ENCODE measurements at places on chromosomes 13 and 19. TPM values are rescaled to one million over a fixed set of nuclear protein-coding genes. Genes with fewer than 3 reads are reported as not detected.

Gene CARD8
- 71.5 TPM for polyA plus RNA-seq

Gene KLK13
- polyA plus RNA-seq: 0.66 TPM

Gene SERTAD3
- 37.1 TPM for polyA plus RNA-seq

Gene URI1
- 106 TPM for polyA plus RNA-seq

Gene SRRM5
- 0.35 TPM for polyA plus RNA-seq

Gene ERFL
- polyA plus RNA-seq: 0.25 TPM

Gene UBA52
- polyA plus RNA-seq: 857 TPM

Gene INSR
- polyA plus RNA-seq: 23.3 TPM

Gene TUBA3C
- polyA plus RNA-seq: not detected

Gene PRTN3
- polyA plus RNA-seq: 1.6 TPM

Gene TINCR
- 0.39 TPM for polyA plus RNA-seq

Gene OXGR1
- 3.9 TPM for polyA plus RNA-seq

Gene CLC
- polyA plus RNA-seq: 5.1 TPM

Gene MCF2L
- polyA plus RNA-seq: 23.3 TPM

Gene ZNF382
- 4.6 TPM for polyA plus RNA-seq

Gene MED16
- 78.0 TPM for polyA plus RNA-seq

Gene CTU1
- polyA plus RNA-seq: 4.4 TPM

Gene WDR18
- polyA plus RNA-seq: 52.9 TPM
